BJ (cell line): ENCODE measurements at places on chromosomes 12 and 14.

GRCh38 chr12:79162948-79163347 lies 298.4 kb downstream of the SYT1 start:
- DNase-seq = no peak

DNA sequence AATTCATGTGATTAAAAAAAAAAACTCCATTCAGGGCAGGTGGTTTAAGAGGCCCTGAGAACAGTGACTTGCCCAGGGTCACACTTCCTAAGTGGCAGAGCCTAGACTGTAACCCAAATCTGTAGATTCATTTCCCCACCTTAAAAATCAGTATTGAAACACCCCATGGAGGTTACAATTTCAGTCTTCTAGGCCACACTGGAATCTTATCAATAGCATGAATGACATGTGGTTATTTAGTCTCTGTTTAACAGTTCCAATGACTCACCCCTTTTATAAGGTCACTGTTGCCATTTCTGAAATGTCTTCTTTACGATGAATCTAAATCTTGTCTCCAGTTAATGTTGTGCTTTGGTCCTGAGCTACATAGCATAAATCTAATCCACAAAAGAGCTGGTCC lies 262.3 kb upstream of the GRIP1 start:
- no peak for DNase-seq

DNA sequence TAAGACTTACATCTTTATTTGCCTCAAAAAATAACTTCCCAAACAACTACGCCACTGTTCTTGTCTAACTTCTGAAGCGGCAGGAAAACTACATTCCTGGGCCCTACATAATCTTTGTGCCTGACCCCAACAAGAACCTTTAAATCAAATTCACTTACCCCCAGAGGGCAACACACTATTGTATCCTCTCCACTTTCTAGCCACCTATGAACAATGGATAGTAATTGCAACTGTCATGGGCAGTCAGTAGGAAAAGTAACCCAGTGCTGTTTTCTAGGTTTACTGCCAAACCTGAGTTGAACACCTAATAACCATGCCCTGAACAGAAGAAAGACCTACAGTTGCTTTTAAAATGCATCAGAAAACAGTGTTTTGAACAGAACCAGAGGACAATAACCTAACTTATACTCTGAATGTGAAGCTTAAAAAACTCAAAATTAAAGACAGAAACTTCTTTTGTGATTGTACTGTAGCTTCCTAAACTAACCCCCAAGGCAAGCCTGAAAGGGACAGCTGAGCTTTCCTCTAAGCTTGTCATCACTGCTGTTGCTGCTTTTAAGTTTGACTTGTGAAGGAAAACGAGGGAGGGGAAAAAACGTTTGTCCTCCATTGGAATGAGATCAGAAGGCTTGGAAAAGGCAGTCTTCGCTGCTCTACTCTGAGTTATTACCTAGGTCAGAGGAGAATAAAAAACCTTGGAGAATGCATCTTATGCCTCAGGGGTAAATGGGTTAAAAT lies 195.7 kb downstream of the SOX5 start:
- DNase-seq = no peak

DNA sequence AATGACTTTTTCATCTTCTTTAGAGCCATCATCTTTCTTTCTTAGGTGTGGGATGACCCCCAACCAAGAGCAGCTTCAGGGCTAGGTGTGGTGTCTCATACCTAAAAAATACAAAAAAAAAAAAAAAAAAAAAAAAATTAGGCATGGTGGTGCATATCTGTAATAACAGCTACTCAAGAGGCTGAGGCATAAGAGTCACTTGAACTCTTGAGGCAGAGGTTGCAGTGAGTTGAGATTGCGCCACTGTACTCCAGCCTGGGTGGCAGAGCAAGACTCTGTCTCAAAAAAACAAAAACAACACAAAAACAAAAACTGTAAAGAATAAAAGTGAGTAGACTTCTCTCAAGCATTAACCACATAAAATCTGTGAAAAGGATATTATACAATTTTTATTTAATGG lies 8.0 kb upstream of the ATF7IP start:
- DNase-seq = no peak

DNA sequence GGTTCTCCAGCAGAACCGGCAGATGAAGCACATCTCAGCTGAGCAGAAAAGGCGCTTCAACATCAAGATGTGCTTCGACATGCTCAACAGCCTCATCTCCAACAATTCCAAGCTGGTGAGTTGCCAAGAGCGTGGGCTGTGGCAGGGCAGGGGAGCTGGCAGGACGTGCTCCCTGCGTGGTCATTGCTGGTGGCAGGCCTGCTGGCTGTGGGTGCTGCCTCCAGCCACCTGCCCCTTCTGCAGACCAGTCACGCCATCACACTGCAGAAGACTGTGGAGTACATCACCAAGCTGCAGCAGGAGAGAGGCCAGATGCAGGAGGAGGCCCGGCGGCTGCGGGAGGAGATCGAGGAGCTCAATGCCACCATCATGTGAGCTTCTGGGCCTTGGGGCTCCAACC lies 35.8 kb downstream of the IL31 start:
- DNase-seq = no peak

- no peak for DNase-seq
These were observed 3.9 kb upstream of the ABHD4 start for GRCh38 chr14:22594156-22594716.
